ENCODE measurements at places on chromosomes 7 and 10. TPM values are rescaled to one million over a fixed set of nuclear protein-coding genes. Genes with fewer than 3 reads are reported as not detected.

GRCh38 chr7:30226614-30227268, 57.7 kb upstream of the ZNRF2 start:
- peak; percentile 62 for DNase-seq

DNA sequence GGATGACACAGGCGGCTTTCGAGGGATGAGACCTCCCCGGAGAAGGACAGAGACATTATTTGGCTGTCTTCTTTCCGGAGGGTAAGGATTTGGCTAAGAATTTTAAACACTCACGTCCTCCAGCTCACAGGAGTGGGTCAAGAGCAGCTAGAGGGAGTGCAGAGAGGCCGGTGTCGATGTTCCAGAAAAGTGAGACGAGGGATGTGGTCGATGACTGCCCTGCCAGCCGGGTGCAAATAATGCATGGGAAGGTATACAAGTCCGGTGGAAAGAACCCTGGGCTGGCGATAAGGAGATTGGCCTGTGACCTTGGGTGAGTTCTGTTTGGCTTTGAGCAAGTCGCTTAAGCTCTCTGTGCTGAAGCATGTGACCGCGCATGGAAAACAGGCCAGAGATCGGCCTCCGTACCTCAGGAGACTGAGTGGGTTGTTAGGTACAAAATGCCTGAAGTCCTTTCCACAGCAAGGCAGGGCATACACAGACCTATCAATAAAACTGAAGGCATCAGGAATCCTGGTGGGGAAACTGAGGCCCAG, 149.1 kb downstream of the UBE2H start:
- no peak for DNase-seq

DNA sequence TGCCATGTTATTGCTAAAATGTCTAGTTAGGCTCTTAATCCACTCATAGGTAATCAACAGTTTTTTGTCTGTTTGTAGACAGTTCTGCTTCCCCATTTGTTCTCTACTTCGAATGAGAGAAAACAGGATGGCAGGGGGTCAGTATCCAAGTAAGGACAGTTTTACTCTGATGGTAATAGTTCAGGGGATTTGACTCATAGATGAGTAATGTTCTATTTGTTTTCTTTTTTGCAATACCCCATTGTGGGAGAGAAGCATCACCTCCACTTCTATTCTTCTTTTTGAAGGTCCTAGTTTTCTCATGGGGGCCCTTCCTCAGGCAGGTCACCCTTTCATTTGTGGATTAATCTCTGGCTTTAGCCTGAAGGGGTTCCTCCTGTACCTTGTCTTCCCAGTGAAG, 13.9 kb downstream of the PCLO start:
- DNase-seq, result no peak

DNA sequence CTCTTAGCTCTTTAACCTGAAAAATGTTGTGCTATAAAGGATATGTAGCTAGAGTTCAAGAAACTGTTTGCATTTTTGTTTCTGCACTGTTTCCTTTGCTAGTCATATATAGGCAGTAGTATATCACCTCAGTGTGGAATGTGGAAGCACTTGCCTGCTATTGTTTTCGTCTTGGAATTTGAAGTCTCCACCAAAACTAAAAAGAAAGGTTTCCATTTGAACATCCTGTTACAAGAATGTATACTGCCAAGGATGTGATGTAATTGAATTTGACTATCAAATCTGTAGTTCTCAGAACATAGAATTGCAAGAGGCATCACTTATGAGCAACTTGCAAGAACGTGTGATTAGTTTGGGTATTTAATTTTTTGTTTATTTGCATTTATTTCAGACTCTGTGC, 51.1 kb upstream of the MEOX2 start:
- DNase-seq, result no peak

DNA sequence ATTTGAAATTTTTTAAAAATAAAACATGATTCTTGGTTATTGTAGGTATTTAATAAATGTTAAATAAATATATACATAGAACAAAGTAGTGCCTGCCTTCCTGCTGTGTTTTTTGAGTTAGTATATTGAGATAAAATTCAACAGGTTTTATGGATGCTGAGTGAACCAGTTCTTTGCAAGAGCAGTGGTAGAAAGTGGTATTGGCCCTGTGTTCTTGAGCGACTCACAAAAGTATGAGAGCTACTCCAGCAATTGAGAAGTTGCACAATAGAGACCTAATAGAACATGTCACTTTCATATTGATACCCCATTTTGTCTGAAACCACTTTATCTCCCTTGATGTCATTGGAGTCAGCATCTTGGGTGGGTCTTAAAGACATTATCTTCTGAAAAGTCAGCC, 32.6 kb upstream of the GJD4 start:
- DNase-seq, result no peak

GRCh38 chr10:80614576-80615416, 77.1 kb downstream of the SH2D4B start:
- no peak for DNase-seq

DNA sequence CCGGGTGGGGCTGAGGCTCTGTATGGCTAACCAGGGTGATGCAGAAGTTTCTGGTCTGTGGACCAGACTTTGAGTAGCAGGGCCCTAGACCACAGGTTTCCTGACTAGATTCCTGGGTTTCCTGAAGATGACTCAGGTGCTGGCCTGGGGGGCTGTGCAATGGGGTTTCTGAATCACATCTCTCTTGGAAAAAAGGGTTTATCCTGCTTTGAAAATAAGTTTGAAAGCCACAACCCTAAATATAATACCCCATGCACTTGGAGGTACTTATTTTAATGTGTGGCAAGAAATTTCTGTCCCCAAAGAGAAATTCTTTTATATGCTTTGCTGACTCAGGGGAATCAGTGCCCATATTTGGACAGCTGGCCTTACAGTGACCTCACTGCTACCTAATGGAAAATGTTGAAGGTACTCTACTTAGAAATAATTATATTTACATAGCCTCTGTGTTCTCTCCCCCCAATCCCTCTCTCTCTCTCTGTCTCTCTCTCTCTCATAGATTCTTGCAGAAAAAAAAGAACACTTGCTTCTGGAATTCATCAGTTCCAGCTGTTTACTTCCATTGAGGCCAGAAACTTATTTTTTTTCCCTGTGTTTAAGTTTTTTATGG, 184.4 kb upstream of the LYZL2 start:
- no peak for DNase-seq

- peak; percentile 67 for DNase-seq
Measured at GRCh38 chr7:94656925-94657731, 1.2 kb upstream of the SGCE start.

- no peak for DNase-seq
Measured at GRCh38 chr7:20260223-20260622, 43.0 kb upstream of the MACC1 start.

DNA sequence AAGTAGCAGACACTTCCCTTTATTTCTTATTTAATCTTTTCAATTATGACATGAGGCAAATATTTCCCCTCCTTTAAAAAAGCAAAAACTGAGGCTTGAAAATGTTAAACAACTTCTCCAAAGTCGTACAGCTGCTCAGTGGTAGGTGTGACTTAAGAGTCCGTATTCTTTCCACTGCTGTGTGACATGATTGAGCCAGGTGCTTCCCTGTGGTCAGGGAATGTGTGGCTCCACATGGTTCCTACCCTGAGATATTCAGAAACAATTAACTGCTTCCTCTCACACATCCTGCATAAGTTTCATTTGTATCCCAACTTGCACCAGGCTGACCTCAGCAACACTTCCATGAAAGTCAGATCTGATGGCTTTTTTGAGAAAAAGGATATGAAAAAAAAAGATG, 13.6 kb downstream of the OPALIN start:
- no peak for DNase-seq

- DNase-seq, result no peak
Measured at GRCh38 chr10:101675115-101675514, 19.9 kb downstream of the FBXW4 start.

DNA sequence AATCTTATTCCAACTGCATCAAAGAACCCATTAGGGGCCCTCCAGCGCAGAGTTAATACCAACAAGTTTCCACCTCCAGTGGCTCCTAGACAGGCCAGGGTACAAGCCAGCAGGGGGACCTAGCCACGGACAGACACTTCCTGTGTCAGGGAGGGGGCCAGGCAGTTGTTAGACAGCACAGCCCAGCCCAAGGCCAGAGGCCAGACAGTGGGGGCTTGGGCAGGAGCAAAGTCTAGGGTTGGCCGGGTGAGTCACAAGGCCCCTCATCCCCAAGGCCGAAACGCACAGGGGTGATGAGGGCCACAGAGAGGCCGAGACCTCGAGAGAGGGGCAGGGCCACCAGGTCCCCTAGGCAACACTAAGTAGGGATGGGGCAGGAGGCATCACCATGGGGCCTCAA, 19.3 kb upstream of the OPTN start:
- no peak for DNase-seq

GRCh38 chr10:66780796-66781195, 145.0 kb upstream of the LRRTM3 start:
- DNase-seq, result no peak

DNA sequence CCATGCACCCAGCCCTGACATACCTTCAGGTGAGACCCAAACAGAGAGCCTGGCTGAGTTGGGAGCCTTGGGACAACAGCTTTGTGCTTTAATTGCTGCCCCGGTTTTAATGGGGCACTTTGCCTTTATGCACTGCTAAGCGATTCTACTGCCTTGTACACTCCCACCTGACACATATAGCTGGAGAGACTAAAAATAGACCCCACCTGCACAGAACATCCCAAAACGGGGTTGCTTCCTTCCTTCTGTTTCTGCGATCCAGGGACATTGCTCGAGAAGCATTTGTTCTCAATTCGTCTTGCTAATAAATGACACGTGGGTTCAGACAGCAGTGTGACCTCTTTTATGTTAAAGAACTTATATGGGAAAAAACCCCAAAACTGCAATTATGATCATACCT, 258.8 kb upstream of the MYO3A start:
- DNase-seq, result no peak

The GAD2 gene
- polyA plus RNA-seq, result 1.4 TPM

The METTL2B gene
- polyA plus RNA-seq, result 14.4 TPM

The ARHGEF35 gene
- 23.6 TPM for polyA plus RNA-seq

The SPDYE2B gene
- polyA plus RNA-seq, result not detected

The CALCR gene
- not detected for polyA plus RNA-seq

Data from small intestine (tissue), 16 donors.